ENCODE measurements at places on chromosomes 7 and 10. TPM values are rescaled to one million over a fixed set of nuclear protein-coding genes. Genes with fewer than 3 reads are reported as not detected.

DNA sequence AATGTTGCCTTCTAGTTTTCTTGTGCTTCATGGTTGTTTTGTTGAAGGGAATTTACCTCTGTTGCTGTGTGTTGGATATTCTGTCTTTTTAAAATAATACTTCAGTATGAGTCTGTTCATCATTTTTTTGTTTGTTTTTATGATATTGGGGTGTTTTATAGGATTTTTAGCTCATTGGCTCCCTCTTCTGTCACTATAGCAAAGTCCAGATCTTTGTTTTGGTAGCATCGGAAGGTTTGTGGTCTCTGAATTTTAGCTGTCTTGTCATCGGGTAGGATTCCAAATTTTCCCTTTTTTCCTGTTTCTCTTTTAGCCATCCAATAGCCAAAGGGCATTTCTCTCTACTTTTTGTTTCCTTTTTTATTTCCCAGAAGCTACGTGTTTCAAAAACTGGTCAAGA, 91.4 kb downstream of the EXOC4 start:
- H3K36me3 ChIP-seq, result peaks cover 44% of the 10 kb centered on the region
- H3K27ac ChIP-seq, result no peak overlapping the region
- H3K4me3 ChIP-seq, result no peak overlapping the region
- H3K4me1 ChIP-seq, result peaks cover 3% of the 10 kb centered on the region

- no peaks in the 10 kb centered on the region for H3K27me3 ChIP-seq
- H3K4me1 ChIP-seq, result peaks cover 19% of the 10 kb centered on the region
- peak overlapping the region; percentile 4 for H3K27ac ChIP-seq
- H3K4me3 ChIP-seq, result no peak overlapping the region
Observed at GRCh38 chr10:86439544-86439943, 72.9 kb upstream of the GRID1 start.

DNA sequence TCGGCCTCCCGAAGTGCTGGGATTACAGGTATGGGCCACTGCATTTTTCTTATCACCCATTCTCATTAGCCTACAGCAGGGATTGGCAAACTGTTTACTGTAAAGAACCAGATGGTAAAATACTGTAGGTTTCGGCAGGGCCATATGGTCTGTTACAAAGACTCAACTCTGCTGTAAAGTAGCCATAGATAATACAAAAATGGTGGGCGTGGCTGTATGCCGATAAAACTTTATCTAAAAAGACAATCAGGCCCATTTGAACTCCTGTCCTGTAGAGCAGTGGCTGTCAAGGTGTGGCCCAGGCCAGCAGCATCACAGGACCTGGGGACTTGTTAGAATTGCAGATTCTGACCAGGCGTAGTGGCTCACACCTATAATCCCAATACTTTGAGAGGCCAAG, 134.3 kb downstream of the CUX1 start:
- H3K4me1 ChIP-seq, result peaks cover 10% of the 10 kb centered on the region
- H3K4me3 ChIP-seq, result no peak overlapping the region
- no peak for DNase-seq
- H3K27me3 ChIP-seq, result no peaks in the 10 kb centered on the region

- H3K4me1 ChIP-seq, result peaks cover 9% of the 10 kb centered on the region
- no peak for DNase-seq
- H3K36me3 ChIP-seq, result no peaks in the 10 kb centered on the region
- H3K27ac ChIP-seq, result no peak overlapping the region
- no peak overlapping the region for H3K4me3 ChIP-seq
- no peaks in the 10 kb centered on the region for H3K27me3 ChIP-seq
Observed at GRCh38 chr10:89090756-89091445, 100.3 kb downstream of the FAS start.

DNA sequence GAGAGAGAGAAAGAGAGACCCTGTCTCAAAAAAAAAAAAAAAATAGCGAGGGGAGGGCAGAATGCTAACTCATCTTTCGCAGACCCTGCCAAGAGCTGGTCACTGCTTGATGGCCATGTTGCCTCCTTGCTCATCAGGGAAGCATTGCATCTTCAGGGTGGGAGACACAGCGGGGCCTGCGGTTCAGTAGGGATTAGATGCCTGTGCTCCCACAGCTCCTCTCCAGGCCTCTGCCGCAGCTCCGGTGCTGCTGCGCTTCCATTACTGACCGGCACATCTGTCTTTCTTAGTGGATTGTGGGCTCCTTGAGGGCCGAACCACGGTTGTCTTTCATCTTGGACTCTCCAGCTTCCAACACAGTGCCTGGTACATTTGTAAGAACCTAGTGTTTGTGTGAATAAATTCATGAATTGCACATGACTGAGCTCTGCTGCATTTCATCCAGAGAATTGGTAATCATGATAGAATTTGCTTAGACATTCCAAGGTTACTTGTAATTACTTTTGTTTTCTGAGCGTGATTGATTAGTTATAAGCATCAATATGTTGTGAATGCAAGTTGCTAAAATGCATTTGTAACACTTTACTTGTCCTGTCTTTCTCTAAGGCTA, 16.8 kb downstream of the HK1 start:
- H3K27me3 ChIP-seq, result peaks cover 5% of the 10 kb centered on the region
- no peak overlapping the region for H3K4me3 ChIP-seq
- H3K36me3 ChIP-seq, result no peaks in the 10 kb centered on the region
- H3K27ac ChIP-seq, result no peak overlapping the region
- DNase-seq, result no peak

DNA sequence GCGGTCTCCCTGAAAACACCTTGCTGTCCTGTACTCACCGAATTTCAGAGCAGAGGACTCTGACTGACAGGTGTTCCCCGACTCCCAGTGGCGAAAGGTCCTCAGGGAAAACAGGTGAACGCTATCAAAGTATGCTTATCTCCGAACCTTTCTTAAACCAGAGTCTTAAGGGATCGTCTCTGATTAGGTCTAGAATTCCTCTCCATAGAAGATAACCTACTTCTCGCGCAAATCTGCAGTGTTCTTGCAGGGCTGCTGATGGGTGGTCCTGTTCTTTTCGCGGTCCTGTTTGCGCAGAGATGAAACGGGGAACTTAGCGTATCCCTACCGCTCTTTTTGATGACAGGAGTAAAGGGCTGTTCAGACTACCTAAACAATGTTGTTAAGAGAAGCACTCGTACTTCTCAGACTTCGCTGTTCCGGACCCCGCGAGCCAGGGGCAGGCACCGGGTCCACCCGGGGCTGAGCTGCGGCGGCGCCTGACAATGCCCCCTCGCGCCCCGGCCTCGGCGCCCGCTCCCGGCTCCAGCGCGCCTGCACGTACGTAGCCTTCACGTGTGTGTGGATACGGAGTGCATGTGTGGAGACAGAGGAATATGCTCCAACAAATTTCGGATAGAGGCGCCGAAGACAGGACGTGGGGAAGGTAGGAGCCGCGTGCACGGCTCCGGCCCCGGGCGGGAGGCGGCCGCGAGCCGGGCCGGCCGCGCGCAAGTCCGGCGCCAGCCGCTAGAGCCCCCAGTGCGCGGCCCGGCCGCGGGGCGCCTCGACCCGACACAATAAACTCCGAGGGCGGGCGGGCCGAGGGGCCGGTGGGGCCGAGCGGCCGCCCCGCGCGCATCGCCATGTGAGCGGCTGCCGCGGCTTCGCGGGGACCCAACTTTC, 766 bp upstream of the ZMYND11 start:
- H3K36me3 ChIP-seq, result no peaks in the 10 kb centered on the region
- H3K4me3 ChIP-seq, result peak overlapping the region; percentile 78
- H3K27ac ChIP-seq, result peak overlapping the region; percentile 71
- peaks cover 7% of the 10 kb centered on the region for H3K27me3 ChIP-seq
- H3K4me1 ChIP-seq, result peaks cover 26% of the 10 kb centered on the region
- peak; percentile 32 for DNase-seq

GRCh38 chr10:104264783-104265182, 4.2 kb upstream of the GSTO2 start:
- no peak overlapping the region for H3K27ac ChIP-seq
- peaks cover 57% of the 10 kb centered on the region for H3K4me1 ChIP-seq
- H3K27me3 ChIP-seq, result no peaks in the 10 kb centered on the region
- H3K36me3 ChIP-seq, result peaks cover 82% of the 10 kb centered on the region

GRCh38 chr10:17648243-17649035, 4.5 kb downstream of the STAM start:
- peak overlapping the region; percentile 49 for H3K4me3 ChIP-seq
- peak overlapping the region; percentile 82 for H3K27ac ChIP-seq
- DNase-seq, result peak; percentile 41
- H3K36me3 ChIP-seq, result peaks cover 74% of the 10 kb centered on the region
- H3K27me3 ChIP-seq, result no peaks in the 10 kb centered on the region
- H3K4me1 ChIP-seq, result peaks cover 60% of the 10 kb centered on the region

DNA sequence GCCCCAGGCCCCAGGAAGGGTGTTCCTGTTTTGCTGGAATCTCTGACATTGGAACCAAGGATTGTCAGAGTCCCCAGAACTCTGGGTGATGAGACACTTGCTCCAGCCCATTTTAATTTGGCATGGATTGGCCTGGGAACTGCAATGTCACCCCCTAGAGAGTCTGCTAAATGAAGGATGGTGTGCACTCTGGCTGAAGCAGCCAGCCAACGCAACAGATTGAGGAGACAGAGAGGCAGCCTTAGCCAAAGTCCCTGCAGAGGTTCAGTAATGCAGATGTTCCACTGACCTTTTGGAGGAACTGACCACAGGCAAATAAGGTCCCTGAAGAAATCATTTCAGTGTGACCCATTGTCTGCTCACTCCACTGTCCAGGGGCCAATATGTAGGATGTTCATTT, 13.4 kb downstream of the LRRC18 start:
- no peaks in the 10 kb centered on the region for H3K36me3 ChIP-seq
- H3K4me3 ChIP-seq, result no peak overlapping the region
- no peak overlapping the region for H3K27ac ChIP-seq
- H3K27me3 ChIP-seq, result no peaks in the 10 kb centered on the region
- no peaks in the 10 kb centered on the region for H3K4me1 ChIP-seq

- H3K27me3 ChIP-seq, result no peaks in the 10 kb centered on the region
- H3K4me1 ChIP-seq, result no peaks in the 10 kb centered on the region
- H3K4me3 ChIP-seq, result no peak overlapping the region
- no peak overlapping the region for H3K27ac ChIP-seq
- DNase-seq, result no peak
- H3K36me3 ChIP-seq, result no peaks in the 10 kb centered on the region
Observed at GRCh38 chr10:125134483-125134848, 25.9 kb downstream of the CTBP2 start.

DNA sequence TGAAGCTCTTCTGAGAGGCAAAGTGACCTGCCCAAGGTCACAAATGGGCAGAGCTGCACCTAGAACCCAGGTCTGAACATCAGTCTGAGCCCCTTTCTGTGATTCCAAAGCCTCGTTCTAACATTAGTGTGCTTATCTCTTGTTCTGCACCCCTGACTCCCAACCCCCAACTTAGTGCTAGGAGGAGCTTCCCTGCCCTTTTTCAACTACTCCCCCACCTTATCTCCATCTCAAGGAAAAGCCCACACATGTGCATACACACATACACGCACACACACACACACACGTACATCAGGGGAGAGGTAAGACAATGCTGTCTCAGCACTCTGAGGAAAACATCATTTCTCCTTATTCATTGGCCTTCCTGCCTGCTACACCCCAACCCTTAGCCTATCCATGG, 8.3 kb downstream of the PRRT4 start:
- H3K27ac ChIP-seq, result no peak overlapping the region
- H3K27me3 ChIP-seq, result peaks cover 41% of the 10 kb centered on the region
- no peak for DNase-seq
- H3K4me1 ChIP-seq, result peaks cover 9% of the 10 kb centered on the region
- no peak overlapping the region for H3K4me3 ChIP-seq

- no peaks in the 10 kb centered on the region for H3K36me3 ChIP-seq
- H3K27ac ChIP-seq, result no peak overlapping the region
- no peaks in the 10 kb centered on the region for H3K27me3 ChIP-seq
- no peak for DNase-seq
- no peaks in the 10 kb centered on the region for H3K4me1 ChIP-seq
- no peak overlapping the region for H3K4me3 ChIP-seq
Observed at GRCh38 chr7:136045181-136045580, 68.0 kb upstream of the MTPN start.

GRCh38 chr10:111370101-111370500, 293.3 kb downstream of the ADRA2A start:
- no peaks in the 10 kb centered on the region for H3K4me1 ChIP-seq
- H3K27ac ChIP-seq, result no peak overlapping the region
- H3K27me3 ChIP-seq, result no peaks in the 10 kb centered on the region

DNA sequence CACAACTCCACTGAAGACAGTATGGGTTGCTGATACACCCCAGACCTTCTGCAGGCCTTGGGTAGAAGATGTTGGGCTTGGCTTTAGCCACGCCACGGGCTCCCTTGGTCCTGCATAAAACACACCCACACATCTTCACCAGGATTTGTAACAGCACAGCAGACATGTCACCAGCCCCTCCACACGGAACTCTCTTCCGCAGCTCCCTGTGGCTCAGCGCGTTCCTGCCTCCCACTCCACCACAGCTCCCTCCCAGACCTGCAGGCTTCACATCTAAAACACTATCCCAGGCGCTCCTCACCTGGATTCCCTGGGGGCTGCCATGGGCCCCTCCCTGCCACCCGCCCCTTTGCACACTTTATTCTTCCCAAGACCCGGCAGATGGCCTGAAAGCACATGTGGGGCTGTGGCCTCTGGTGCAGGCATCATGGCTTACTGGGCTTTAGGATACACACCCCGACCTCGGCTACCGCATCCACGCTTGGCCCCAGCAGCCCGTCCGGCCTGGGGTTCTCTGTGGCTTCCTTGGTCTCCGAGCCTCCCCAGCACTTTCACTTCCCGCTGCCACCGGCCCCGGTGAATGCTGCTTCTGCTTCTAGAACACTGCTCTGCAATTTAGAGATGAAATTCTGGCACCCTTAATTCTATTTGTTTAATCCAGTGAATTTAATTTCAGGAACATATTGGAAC, 432.9 kb downstream of the DNAJB6 start:
- no peak overlapping the region for H3K27ac ChIP-seq
- no peaks in the 10 kb centered on the region for H3K27me3 ChIP-seq
- DNase-seq, result no peak
- H3K4me3 ChIP-seq, result no peak overlapping the region
- H3K36me3 ChIP-seq, result no peaks in the 10 kb centered on the region
- no peaks in the 10 kb centered on the region for H3K4me1 ChIP-seq

Gene SPOCK2
- total RNA-seq, result 135 TPM

Gene UTF1
- total RNA-seq, result 0.28 TPM

Gene TMEM196
- total RNA-seq, result not detected

Gene SEMA4G
- 1.6 TPM for total RNA-seq

Gene VPS50
- total RNA-seq, result 15.6 TPM

Gene CNNM1
- 0.21 TPM for total RNA-seq

Gene TMEM26
- total RNA-seq, result not detected

Gene UNCX
- total RNA-seq, result not detected

Gene GLI3
- total RNA-seq, result not detected

Gene DCLRE1C
- 21.0 TPM for total RNA-seq

All from activated T-helper 2 cell treated with anti-CD3 and anti-CD28 coated beads, Interferon-gamma antibody, Interleukin-2, Interleukin-4, amounts not matched to agents 10 μg/mL and 5 μg/mL and 100 μg/mL, durations not matched to agents 14 hours and 24 hours and 36 hours (primary cell).